SK-N-DZ (cell line): ENCODE measurements at places on chromosomes 3 and 15.

DNA sequence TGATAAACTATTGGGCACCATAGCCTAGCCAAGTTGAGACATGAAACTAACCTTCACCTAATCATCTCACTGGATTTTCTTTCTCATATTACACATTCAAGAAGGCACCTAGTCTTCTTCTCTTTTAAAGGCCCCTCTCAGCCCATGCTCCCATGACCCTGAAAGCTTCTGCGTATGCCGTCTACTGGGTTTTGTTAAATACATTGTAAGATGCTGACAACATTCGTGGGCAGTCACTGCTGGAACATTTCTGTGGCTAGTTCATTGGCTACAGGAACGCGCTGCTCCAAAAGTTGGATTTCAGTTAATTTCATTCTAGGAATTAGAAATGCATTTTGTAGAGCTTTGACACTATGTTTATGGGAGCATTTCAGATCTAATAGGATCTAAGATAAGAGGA is 52.3 kb upstream of the CHD2 start:
- no peak for DNase-seq

GRCh38 chr3:77041811-77042210 is 1.9 kb downstream of the ROBO2 start:
- DNase-seq: no peak

DNA sequence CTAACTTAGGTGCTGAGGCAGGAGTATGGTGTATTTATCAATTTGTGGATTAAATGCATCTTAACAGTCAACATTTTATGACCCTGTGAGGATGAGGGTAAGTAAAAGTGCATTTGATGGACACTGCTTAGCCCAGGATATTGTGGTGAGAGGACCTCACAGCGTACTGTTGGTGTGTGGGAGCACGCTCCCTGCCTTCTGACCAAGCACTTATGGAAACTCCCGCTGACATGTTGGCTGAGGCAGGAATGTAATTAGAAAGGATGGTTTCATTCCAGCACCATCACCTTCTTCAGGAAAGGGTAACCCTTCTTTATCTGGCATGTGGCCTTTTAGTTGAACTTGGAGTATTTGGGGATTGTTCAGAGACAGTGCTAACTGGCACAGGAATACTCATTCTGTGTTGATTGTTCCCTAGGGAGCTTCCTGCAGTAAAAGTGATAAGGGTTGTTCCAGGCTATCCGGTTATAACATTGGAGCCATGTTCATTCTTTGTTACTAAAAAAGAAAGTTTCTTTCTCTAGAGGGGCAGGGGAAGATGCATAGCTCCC is 11.7 kb upstream of the FSTL1 start:
- no peak for DNase-seq

DNA sequence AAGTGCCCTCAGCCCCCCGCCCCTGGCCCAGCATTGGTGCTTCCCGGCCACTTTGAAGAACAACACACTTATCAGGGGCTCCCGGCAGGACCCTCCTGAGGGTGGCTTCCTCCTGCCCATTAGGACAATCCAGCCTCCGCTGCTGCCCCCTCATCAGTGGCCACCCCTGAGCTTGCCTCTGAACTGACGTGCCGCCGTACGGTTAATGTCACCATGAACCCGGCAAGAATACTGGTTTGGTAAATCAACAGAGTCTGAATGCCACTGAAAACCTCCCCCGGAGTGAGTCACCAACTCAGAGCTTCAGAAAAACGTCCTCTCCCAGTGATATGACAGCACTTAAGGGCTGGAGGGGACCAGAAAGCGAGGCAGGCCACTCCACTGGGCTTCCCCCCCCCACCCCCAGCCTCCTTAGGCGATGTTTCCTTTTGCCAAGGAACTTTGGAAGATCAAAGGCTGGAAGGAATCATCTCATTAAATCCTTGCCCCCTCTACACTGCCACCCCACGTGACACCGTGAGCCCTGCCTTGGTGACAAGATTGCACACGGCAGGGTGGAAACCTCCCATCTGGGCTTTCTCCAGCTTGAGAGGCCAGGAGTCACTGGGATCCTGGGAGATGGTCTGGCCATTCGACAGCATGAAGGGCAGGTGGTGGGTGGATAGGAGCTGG is 142.1 kb downstream of the NUP210 start:
- no peak for DNase-seq

DNA sequence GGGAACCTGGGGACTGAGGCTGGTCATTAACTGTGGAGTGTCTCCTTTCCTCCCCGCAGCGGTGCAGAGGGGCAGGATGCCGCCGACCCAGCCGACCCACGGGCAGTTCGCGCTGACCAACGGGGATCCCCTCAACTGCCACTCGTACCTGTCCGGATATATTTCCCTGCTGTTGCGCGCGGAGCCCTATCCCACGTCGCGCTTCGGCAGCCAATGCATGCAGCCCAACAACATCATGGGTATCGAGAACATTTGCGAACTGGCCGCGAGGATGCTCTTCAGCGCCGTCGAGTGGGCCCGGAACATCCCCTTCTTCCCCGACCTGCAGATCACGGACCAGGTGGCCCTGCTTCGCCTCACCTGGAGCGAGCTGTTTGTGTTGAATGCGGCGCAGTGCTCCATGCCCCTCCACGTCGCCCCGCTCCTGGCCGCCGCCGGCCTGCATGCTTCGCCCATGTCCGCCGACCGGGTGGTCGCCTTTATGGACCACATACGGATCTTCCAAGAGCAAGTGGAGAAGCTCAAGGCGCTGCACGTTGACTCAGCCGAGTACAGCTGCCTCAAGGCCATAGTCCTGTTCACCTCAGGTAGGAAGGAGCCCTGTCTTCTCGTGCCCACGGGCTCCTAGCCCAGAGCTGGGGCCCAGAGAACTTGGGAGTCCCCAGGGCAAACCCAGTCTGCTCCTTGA is 3.7 kb downstream of the NR2F2 start:
- DNase-seq: no peak

GRCh38 chr3:104604326-104605010 is 762.2 kb upstream of the ALCAM start:
- no peak for DNase-seq

DNA sequence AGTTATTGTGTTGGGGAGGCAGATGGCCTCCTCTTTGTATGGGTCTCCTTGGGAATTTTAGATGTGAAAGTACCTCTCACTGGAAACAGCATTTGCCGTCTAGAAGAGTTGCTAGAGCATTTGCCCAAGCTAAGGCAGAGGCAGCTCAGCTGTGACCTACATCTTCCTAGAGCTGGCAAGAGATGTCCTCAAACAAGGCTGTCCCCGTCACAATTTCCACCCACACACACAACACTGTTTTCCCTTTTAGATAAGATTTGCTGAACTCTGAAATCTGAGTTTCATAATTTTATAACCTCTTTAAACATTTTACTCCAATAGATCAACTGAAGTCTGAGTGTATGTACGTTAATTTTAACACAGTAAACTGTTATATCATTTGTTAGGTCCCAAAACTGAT is 352.6 kb downstream of the EPHB1 start:
- no peak for DNase-seq

DNA sequence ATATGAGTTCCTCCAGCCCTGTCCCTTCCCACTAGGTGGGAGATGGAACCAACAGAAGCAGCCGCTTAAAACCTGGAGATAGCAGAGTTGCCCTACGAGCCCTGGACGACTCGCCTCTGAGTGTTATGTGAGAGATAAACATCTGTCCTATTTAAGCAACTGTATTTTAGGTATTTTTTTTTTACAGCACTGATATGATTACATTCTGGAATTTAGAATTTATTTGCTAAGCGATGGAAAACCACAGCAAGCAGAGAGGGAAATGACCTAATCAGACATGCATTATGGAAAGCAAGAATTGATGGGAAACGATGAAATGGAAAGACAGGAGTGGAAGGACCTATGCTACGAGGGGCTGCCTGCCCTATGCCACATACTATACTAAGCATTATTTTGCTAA is 379.0 kb upstream of the IL12A start:
- DNase-seq: no peak

GRCh38 chr3:56775838-56776555 is 25.8 kb downstream of the ARHGEF3 start:
- DNase-seq: no peak

DNA sequence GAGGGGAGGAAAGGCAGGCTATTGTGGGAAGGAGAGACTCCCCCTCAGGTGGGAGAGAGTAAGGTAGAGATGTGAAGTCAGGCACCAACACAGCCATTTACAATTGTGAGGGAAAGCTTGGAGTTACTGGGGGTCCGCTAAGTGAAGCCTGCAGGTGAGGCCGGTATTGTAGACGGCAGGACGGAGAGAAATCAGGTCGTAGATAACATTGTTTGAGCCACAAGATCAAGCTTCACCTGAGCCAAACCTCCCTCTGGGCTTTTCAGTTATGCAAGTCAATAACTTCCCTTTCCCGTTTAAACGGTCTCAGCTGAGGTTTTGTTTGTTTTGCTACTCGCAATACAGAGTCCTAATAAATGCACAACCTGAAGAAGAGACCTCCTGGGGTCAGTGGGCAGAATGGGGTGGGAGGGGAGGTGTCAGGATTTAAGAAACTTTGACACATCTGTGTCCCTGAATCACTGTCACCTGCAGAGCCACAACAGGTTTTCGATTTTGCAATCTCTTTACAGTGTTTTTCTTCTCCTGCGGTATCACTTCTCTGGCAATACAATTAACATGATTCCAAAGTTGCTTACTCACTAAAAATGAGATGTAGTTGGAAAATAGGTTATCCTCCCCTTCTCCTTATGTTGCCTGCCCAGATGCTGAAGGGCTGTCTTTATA is 72.0 kb upstream of the GLCE start:
- no peak for DNase-seq

GRCh38 chr3:155581579-155581978 is 163.3 kb downstream of the PLCH1 start:
- no peak for DNase-seq

DNA sequence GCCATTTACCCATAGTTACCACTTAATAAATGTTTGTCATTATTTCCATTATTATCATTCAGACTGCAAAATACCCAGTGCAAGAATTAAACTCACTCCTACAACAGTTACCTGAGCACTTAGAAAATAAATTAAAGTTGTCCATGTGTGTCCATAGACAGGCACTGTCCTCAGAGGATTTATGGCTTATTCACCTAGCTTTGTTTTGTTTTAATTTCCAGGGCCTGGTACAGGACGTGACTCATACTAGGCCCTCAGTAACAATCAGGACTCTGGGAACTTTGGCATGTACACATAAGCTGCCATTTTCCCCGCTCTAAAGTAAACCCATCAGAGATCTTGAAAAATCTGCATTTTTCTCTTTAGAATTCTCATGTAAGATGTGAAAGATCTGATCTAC is 458.5 kb upstream of the ARRDC4 start:
- no peak for DNase-seq

GRCh38 chr15:26197719-26198118 is 334.6 kb upstream of the ATP10A start:
- no peak for DNase-seq
